ENCODE measurements at places on chromosomes 2 and 18.

- DNase-seq = no peak
Measured at GRCh38 chr18:35005963-35006577, 35.1 kb upstream of the MAPRE2 start.

DNA sequence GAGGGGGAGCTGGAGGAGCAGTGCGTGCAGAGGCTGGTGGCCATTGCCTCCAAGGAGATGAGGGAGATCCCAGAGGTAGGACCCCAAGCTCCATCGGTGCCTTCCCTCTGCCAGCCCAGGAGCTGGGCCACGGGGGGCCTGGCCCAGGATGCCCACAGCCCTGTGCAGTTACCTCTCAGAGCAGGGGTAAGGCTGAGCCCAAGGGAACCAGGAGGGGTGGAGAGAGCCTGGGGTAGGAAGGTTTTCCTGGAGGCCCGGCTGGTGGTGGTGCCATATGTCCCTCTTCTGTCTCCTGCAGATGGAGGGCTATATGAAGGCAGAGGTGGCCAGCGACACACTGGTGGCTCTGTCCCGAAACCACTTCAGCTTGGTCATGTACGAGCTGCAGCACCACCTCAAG is 11.4 kb downstream of the MROH2A start:
- DNase-seq = no peak

- DNase-seq = no peak
Measured at GRCh38 chr2:62412347-62412742, 93.7 kb downstream of the TMEM17 start.

DNA sequence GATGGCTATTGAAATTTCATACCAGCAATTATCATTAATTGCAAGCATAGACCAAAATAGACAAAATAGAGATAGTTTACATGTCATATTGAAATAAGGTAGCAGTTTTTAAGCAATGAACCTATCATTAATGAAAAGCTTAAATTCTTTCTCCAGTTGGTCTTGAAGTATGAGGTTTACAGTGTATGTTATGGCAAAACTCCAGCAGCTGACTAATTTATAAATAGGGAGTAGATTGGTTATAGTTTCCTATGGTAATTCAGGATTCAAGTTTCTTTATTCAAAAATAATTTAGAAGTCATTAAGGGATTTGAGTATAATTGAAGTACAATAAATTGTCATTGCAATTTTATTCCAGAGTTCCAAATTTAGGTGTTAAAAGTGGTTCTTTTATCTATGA is 69.6 kb upstream of the COL5A2 start:
- no peak for DNase-seq

Data from ascending aorta (tissue), 2 donors.